Psoas muscle (tissue), 8 donors: ENCODE measurements at places on chromosomes 7 and 10. TPM values are rescaled to one million over a fixed set of nuclear protein-coding genes. Genes with fewer than 3 reads are reported as not detected.

Gene ZNF722
- total RNA-seq: not detected

Gene OR6B1
- total RNA-seq: not detected

Gene ZNF862
- total RNA-seq: 7.8 TPM

DNA sequence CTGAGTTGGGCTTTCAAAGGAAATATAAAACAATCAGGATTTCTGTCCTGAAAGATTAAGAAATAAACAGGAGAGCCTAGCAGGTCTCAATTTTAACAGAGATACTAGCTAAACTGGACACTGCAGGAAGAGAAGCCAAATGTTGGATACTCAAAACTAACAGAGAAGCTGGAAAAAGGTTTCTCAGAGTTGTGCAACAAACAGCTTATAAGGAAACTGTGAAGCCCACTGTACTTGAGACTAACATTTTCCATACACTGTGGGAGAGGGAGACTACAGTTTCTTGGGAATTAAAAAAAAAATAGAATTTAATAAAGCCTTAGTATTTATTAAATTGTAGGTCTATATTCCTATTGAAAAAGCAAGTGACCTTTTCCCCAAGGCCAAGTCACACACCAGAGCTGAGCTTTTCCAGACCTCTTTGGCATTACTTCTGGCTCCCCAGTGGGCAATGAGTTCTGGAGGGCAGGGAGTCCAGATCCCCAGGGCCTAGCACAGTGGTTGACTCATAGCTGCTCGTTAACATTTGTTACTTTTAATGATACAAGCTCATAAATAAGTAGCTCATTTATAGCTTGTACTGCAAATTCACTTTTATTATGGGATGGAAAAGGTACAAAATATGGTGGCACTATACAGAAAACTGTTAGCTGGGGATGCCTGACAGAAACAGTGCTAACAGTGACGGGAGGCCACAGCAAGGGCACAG lies 68.3 kb downstream of the MINDY3 start:
- no peak for DNase-seq

- DNase-seq: no peak
Observed at GRCh38 chr7:101869026-101869900, 51.8 kb downstream of the CUX1 start.

DNA sequence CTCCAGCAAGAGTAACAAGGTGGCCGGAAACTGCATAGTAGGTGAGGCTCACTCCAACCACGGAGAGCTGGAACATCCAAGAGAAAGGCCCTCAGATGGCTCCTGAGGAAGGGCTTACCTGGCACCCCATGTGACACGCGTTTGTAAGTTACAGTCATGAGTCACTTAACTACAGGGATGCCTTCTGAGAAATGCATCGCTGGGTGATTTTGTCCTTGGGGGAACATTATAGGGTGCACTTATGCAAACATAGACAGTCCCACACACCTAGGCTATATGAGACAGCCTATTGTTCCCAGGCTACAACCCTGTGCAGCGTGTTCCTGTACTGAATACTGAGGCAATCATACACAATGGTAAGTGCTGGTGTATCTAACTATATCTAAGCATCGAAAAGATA lies 139.9 kb downstream of the PKD1L1 start:
- no peak for DNase-seq

- DNase-seq: no peak
Observed at GRCh38 chr10:96170230-96170629, 40.1 kb downstream of the ZNF518A start.

DNA sequence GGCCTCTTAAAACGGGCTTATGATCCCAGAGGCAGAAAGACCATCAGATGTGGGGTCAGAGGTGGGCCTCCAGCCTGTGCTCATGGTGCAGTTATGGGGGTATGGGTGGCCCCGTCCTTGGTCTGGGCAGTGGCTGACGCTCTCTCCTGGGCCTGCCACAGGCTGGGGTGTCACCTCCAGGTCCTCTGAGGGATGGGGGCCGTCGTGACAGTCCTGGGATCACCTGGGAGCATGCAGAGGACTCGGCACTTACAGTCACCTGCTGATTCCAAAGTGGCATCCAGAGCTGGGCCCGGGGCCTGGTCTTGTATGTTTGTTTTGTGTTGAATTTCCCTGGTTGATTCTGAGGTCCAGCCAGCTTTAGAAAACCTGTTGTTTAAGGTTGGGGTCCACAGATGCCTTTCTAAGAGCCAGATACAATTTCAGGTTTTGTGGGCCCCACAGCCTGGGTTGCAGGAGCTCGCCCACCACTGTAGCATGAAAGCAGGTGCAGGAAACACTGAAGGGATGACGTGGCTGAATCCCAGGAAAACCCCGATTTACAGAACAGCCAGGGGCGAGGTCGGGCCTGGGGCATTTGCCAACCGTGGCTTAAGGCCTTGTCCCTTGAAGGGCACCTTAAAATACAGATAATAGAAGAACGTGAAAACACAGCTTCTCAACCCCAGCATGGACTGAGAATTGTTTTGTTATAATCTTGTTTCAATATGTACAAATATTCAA lies 170.7 kb upstream of the PPP2R2D start:
- DNase-seq: peak; percentile 16

GRCh38 chr10:51879238-51879637 lies 179.8 kb upstream of the CSTF2T start:
- DNase-seq: no peak

DNA sequence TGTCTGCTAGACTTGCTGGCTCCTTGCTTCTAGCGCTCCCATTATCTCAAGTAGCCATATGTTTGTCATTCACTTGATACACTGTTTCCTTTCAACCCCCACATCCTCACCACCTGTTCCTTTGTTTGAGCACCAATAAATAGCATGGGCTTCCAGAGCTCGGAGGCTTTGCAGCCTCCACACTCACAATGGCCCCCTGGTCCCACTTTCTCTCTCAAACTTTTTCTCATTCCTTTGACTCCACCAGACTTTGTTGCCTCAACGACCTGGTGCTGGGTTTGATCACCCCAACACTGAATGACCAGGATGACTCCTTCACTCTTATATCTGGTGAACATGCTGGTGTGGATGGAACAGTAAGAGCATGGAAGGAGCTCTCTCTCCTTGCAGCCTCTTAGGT lies 114.5 kb upstream of the TRIM24 start:
- no peak for DNase-seq
